CD8-positive, alpha-beta memory T cell (primary cell): ENCODE measurements at places on chromosomes 16 and 17. TPM values are rescaled to one million over a fixed set of nuclear protein-coding genes. Genes with fewer than 3 reads are reported as not detected.
A peak's percentile ranks its signal among the peaks of the same experiment; 100 is the strongest.

- DNase-seq: no peak
Measured at GRCh38 chr16:35690413-35690812, 2231.0 kb downstream of the TP53TG3F start.

DNA sequence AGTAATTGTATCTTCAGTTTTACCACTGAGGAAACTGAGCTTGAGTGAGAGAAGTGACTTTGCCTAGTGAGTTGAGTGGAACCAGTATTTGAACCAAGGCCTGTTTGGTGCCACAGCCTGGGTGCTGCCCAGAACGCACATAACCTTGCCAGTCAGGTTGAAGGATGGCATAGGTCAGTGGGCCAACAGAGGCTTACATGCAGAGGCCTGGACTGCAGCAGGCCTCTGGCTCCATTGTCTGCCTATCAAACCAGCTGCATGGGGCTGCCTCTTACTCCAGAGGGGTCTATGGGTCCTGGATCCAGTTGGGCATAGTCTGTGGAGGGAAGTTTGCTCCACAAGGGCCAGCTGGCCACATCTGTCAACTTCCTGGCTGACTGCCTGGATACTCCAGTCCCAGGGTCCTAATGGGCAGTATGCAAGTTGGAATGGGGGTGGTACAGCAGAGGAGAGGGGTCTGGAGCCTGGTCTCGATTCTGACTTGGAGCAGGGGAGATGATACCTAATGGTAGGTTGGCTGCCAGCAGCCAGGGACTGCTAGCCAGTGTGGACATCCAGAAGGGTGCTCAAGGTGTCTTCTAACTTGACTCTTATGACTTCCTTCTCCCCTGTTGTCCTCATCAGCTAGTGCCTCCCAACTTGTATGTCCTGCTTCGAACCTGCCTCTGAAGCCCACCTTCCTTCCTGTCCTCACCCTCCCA is 11.1 kb upstream of the RNF112 start:
- DNase-seq: no peak

- no peak for DNase-seq
Measured at GRCh38 chr16:85210423-85211169, 98.3 kb upstream of the CIBAR2 start.

- no peak for DNase-seq
Measured at GRCh38 chr17:73863761-73864535, 219.7 kb upstream of the SDK2 start.

- DNase-seq: no peak
Measured at GRCh38 chr17:78613416-78613815, 36.2 kb upstream of the DNAH17 start.

- DNase-seq: no peak
Measured at GRCh38 chr17:9566067-9566466, 9.6 kb downstream of the STX8 start.

- no peak for DNase-seq
Measured at GRCh38 chr16:54143934-54144571, 142.5 kb downstream of the IRX3 start.

- DNase-seq: no peak
Measured at GRCh38 chr16:30376461-30376902, 1.9 kb downstream of the MYL11 start.

DNA sequence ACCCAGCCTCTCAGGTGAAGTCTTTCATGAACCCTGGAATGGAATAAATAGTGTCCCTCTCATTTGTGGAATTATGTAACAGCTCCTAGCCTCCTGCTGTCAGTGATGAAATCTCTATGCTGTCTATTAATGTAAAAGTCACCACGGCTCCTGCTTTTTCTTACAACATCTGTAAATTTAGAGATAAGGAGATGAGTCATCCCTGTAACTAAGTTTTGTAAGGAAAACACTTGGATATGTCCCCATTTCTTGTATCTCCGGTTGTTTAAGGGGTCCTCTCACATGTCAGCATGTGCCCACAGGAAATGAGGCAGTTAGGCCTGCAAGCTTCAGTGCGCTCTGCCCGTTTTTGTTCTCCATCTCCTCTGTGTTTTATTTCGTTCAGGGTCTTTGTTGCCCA is 2.8 kb upstream of the NAT9 start:
- no peak for DNase-seq

DNA sequence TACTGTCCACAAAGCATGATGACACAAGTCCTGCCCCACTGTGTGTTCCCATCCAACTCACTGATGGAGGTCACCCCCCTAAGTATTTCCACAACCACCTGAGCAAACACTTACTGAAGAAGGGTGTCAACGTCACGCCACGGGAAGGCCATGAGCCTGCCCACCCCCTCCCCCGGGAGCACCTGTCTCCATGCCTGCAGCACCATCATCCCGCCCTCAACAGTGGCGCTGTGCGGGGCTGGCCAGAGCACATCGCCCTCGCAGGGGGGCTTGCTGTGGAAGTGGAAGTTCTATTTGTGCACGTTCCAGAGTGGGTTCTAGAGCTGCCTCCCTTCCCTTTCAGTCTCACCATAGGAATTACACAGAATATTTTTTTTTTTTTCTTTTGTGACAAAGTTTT is 4.3 kb upstream of the MBTPS1 start:
- DNase-seq: no peak

GRCh38 chr16:31265329-31266245 is 5.8 kb downstream of the ITGAM start:
- peak; percentile 45 for DNase-seq

DNA sequence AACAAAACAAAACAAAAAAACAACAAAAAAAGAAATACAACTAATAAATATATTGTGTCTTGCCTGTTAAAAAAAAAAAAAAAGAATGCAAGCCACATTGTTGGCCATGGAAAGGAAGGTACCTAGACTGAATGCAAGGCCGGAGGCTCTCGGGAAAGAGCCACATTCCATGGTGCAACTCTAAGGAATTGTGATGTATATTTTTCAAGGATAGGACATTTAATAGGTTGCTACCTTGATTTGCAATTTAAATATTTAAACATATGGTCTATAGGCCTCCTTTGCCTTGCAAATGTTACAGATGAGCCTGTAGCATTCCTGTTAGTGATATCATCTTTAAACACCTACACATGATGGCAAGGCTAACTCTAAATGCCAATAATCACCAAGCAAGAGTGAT is 650.9 kb downstream of the TOX3 start:
- no peak for DNase-seq

DNA sequence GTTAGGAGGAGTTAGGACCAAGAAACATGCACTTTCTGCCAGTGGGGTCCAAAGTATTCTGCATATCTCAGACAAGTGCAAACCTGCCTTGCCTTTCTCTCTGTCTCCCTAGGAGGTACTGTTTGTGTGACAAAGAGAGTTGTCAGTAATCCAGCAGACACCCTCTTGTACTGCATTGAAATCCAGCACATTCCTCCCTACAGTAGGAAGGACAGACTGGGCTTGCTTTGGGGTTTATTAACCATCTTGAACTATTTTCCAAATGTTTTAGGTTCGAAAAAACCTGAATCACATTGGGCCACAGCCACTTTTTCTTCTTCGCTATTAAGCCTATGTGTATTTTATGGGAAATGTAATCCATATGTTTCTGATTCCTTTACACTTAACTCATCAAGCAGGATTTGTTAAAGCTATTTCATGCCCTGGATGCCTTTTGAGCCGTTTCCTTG is 204.2 kb upstream of the KCNJ16 start:
- DNase-seq: no peak

- DNase-seq: no peak
Measured at GRCh38 chr17:8140065-8141029, 11.9 kb downstream of the PER1 start.

DNA sequence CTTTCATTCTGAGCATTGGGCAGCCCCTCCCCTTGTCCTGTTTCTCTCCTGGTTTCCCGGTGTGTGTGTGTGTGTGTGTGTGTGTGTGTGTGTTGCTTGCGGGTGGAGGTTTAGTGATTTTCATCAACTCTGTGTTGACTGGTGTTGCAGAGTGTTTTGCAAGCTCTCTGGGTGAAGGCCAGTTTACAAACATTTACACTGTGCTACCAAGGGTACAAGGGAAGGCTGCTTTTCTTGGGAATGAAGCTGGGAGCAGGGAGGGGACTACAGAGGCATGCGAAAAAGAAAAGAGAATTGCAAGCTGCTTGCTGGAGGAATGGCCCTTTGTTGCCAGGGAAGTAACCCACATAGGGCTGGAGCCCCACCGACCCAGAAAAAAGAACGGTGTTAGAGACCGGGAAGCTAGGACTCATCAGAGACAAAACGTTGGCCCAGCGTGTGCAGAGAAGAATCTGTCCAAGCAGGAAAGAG is 29.6 kb downstream of the HS3ST3B1 start:
- DNase-seq: no peak

DNA sequence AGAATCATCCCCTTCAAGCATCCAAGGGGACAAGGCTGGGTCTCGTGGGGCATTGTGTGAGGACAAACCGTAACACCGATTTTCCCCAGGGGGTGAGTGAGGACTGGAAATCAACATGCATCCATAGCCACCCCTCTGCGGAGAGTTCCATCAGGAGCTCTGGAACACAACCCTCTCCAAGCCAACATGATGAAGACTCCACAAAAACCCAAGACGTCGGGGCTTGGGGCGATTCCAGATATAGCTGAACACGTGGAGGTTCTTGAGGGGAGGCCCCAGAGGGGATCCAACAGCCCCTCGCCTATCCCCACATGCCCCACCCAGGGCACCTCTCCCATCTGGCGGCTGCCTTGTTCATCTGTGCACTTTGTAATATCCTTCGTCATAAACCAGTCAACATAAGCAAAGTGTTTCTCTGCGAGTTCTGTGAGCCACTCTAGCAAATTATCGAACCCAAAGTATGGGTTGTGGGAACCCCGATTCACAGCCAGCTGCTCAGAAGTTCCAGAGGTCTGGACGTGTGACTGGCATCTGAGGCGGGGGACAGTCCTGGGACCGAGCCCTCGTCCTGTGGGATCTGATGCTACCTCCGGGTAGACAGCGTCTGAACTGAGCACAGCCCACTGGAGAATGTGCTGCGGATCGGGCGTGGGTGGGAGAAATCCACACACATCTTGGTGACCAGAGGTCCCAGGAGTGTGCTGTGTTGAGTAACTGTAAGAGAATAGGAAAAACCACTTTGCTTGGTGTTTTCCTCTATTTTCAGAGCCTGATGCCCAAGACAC is 55.5 kb downstream of the RPH3AL start:
- no peak for DNase-seq

- no peak for DNase-seq
Measured at GRCh38 chr17:57355090-57355859, 99.0 kb downstream of the MSI2 start.

- no peak for DNase-seq
Measured at GRCh38 chr16:11349599-11350276, 4.5 kb downstream of the RMI2 start.

Gene AGRP
- total RNA-seq: not detected

Gene IGSF6
- total RNA-seq: 1.1 TPM

Gene SETD6
- total RNA-seq: 24.9 TPM

Gene DRC3
- total RNA-seq: 0.60 TPM

Gene RHBDF2
- 42.5 TPM for total RNA-seq

Gene ZNRF1
- total RNA-seq: 10.8 TPM

Gene SCN4A
- total RNA-seq: 0.04 TPM

Gene TNP2
- not detected for total RNA-seq

Gene WNT3
- total RNA-seq: not detected

Gene KIFC3
- 3.2 TPM for total RNA-seq
